ENCODE measurements at places on chromosomes 2 and 18.

DNA sequence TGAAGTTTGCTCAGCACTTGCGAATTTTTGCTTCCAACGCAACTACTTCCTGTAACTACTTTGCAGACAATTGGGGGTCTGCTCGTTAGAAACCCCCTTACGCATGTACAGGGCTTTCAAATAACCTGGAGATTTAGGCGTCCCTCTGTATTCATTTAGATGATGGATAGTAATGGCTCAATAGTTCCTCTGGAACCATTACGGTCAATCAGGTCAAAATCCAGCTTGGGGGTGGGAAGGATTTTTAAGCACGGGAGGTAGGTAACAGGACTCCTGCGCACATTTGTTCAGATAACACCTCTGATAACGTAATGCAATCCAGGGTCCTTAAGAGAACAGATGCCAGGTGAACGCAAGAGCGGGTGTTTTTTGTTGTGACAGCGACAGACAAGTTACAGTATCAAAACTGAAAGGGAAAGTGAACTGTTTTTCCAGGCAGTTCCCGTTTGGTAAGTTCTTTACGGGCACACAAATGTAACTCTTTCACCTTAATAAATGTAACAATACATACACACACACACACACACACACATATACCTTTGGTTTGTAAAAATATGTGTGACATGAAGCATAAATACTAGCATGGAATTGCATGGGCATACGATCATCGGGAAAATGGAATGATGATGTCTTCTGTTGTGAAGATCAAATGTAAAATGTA is 3.8 kb upstream of the OSR1 start:
- no peak for DNase-seq

DNA sequence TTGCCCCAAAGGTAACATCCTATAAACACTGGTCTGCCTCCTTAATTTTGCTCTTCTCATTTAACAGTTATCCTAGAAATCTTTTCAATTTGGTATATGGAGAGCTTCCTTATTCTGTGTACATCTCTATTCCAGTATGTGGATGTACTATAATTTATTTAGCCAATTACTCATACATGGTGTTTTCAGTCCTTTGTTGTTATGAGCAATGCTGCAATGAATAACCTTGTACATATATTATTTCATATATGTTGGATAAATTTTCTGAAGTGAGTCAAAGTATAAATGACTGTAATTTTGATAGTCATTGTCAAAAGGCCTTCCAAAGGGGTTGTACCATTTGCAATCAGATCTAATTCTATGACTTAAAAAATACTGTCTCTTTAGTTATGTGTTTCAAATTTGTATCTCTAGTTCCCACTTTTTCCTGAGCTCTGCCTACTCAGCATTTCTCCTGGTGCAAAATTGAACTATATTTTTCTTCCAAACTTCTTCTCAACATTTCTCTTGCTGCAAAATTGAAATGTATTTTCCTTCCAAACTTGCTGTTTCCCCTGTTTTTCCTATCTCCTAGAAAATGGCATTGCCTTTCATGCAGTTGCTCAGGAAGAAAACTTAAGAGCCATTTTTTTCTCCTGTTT is 153.3 kb upstream of the OTX1 start:
- DNase-seq = no peak

GRCh38 chr18:28019425-28020108 is 157.4 kb downstream of the CDH2 start:
- no peak for DNase-seq

GRCh38 chr18:74945774-74946545 is 263.0 kb downstream of the PTGR3 start:
- peak; percentile 17 for DNase-seq

DNA sequence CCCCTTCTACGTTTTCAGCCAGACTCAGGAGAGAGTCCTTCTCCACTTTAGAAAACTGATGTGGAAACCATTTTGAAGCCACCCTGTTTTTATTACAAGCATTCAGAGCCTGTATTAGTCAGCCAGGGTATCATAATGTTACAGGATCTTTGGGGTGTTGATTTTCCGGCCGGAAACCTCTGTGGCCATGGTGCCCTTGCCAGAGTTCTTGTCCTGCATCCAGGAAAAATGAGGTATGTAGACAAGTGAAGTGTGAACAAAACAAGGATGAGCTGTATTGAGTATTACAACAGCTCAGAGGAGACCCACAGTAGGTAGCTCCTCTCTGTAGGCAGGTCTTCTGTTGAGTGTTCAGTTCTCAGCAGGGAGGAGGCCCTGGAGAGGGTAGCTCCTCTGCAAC is 241.0 kb upstream of the COPS8 start:
- no peak for DNase-seq

GRCh38 chr2:10759151-10759714 is 37.8 kb downstream of the ATP6V1C2 start:
- DNase-seq = no peak

DNA sequence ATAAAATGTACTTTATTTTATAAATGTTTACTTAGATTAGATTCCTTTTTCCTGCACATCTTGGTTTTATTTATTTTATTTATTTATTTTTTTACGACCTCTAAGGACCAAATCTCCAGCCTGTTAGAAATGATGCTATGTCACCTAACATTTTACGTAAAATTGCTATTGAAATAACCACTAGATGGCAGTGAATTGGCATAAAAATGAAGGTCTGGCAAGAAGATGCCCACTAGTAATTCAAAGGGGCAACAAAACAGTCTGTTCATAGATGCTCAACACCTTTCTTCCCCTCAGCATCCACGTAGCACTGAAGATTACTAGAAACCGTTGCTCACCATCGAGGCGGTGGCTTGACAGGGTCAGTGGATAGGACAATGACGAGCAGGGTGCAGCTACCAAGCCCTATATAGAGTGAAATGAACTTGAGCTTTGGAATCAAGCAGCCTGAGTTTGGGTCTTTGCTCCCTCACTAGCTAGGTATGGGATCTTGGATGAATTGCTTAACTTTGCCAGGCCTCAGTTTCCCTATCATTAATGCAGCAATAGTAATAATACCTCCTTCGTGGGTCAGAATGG is 128.7 kb upstream of the L3MBTL4 start:
- DNase-seq = peak; percentile 10
